ENCODE measurements at places on chromosomes 3 and 15. TPM values are rescaled to one million over a fixed set of nuclear protein-coding genes. Genes with fewer than 3 reads are reported as not detected.

DNA sequence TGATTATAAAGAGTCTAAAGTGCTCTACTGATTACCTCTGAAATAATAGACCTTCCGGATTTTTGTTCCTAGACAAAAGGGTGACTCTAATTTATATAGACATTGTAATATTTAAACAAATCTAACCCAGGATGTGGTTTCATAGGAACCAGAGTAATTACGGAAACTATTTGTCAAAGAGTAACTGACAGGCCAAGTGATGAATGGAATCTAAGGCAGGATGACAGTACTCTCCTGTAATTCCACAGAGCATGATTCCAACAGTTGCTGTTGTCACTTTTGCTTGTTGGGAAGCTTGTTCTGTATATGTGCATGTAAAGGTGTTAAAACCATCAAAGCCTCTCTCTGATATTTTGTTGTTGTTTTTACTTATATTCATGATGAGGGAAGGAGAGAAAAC lies 1141.0 kb downstream of the IGSF11 start:
- H3K4me1 ChIP-seq = peaks cover 5% of the 10 kb centered on the region
- H3K27me3 ChIP-seq = no peaks in the 10 kb centered on the region

DNA sequence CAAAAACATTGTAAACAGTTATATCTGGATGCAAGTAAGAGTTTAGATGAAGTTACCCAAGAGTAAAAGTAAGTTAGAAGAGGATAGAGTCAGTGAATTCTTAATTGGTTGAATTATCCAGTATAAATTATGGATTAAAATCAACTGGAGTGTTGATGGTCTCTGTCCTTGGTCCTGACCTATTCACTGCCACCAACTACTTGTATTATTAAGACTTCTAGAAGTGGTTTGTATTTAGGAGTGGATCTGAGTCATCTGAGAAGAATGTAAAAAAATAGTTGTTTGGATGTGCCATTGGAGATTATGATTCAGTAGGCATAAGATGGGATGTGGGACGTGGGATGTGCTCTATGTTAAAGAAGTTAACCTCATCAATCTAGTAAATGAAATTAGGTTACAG lies 86.4 kb downstream of the SYNPR start:
- no peaks in the 10 kb centered on the region for H3K4me1 ChIP-seq
- no peaks in the 10 kb centered on the region for H3K27me3 ChIP-seq

GRCh38 chr15:76312540-76313174 lies 1.4 kb upstream of the ETFA start:
- no peaks in the 10 kb centered on the region for H3K4me1 ChIP-seq
- DNase-seq = no peak
- H3K36me3 ChIP-seq = no peaks in the 10 kb centered on the region
- no peak overlapping the region for H3K4me3 ChIP-seq
- no peaks in the 10 kb centered on the region for H3K27me3 ChIP-seq
- peak overlapping the region; percentile 25 for H3K27ac ChIP-seq

DNA sequence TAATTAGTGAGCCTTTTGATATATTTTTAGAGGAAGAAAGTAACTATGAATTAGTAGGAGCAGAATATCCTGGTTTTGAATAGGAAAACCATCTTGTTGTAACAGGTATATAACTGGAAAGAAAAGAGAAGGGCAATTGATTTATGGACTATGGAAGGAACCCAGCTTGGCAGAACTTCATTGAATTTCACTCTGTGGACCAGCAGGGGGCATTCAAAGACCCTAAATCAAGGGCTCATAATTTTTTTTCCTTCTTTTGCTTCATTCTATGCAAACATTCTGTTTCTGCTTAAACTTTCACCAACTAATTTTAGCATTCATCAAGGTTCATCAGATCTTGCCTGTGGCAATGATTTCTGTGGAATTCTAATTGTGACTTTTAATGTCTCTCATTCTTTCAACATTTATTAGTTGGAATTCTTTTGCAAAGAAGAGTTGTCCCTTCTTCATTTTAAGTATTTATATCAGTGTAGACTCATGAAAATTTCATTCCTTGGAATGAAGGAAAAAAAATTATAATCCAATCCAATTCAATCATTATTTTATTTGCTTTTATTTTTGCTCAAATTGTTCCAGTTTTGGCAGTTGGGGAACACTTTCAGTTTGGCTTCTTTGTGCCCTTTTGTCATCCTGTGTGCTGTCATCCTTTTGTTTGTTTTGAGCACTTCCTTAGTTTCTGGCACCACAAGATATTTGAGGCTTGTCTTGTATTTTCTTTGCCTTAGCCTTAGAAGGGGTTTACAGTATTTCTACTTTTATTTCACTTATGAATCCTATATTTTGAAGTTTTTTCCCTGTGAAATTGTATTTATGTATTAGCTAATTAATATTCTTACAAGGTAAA lies 30.4 kb downstream of the NXPE3 start:
- no peak for DNase-seq
- H3K36me3 ChIP-seq = peaks cover 29% of the 10 kb centered on the region
- peaks cover 19% of the 10 kb centered on the region for H3K4me1 ChIP-seq
- no peak overlapping the region for H3K4me3 ChIP-seq
- no peaks in the 10 kb centered on the region for H3K27me3 ChIP-seq

DNA sequence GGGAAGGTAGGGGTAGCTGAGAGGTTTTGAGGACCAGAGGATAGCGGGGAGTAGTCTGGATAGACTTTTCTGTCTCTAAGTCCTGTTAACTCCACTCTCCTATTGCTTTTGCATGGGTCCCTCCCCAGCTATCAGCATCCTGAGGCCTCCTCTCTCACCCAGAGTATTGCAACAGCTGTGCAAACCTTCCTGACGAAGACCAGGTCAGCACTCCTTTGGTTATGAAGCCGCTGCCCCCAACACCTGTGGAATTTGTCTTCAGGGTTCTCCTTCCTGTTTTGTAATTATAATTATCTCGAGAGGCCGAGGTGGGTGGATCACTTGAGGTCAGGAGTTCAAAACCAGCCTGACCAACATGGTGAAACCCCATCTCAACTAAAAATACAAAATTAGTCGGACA lies 24.8 kb downstream of the TYRO3 start:
- no peak for DNase-seq
- no peak overlapping the region for H3K27ac ChIP-seq
- no peaks in the 10 kb centered on the region for H3K27me3 ChIP-seq
- H3K4me3 ChIP-seq = no peak overlapping the region
- H3K36me3 ChIP-seq = no peaks in the 10 kb centered on the region

- H3K4me1 ChIP-seq = no peaks in the 10 kb centered on the region
- H3K27ac ChIP-seq = no peak overlapping the region
- no peaks in the 10 kb centered on the region for H3K36me3 ChIP-seq
- H3K4me3 ChIP-seq = no peak overlapping the region
These were observed 103.6 kb upstream of the NUDT16 start for GRCh38 chr3:131277836-131278497.

DNA sequence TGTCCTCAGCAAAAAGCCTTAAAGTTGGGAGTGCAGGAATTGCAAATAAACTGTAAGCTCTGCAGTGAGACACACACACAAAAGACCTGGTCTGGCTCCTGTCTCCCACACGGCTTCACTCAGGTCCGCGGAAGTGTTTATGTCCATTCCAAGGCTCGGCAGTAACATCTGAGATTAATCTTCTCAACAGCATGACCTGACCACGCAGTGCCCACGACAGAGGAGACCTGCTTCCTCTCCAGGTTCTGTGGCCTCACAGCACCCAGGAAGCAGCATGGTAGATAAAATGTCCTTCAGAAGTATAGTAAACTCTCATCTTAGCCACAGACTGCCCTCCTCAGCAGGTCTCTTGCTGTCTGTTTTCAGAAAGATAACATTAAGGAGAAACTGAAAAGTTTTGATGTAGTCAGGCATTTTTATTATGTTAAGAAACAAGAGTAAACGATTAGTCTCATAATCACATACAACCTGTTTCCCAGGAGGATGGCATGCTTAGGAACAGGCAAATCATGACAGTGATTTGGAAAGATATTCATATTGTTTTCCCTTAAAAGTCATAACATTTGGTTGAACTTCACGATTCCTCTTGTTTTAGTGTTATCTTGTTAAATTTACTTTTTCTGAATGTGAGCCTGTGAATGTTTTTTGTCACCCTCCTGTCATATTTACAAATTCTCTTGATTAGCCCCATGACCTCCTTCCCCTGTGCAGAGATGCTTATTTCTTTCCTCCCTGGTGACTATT lies 34.6 kb downstream of the CD200R1L start:
- no peaks in the 10 kb centered on the region for H3K4me1 ChIP-seq
- no peaks in the 10 kb centered on the region for H3K27me3 ChIP-seq
- H3K36me3 ChIP-seq = no peaks in the 10 kb centered on the region
- no peak for DNase-seq

GRCh38 chr3:172294223-172294806 lies 153.9 kb downstream of the GHSR start:
- H3K27me3 ChIP-seq = no peaks in the 10 kb centered on the region
- no peak overlapping the region for H3K4me3 ChIP-seq
- DNase-seq = no peak
- peaks cover 3% of the 10 kb centered on the region for H3K36me3 ChIP-seq
- H3K4me1 ChIP-seq = no peaks in the 10 kb centered on the region

DNA sequence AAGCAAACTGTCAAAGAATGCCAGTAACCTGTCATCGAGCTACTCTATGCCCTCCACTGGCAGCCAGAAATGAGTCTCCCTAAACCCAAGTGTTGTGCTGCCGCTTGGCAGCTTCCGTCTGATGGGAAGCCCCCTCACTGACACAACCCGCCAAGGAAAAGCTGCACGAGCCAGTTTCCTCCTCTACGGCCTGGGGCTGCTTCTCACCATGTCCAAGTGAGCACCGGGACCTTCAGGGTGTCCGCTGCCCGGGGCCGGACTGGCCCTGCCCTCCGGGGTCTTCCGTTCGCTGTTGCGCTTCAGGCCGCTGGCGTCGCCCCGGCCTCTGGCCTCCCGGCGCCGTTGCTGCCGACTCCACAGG lies 490 bp downstream of the TOMM70 start:
- no peaks in the 10 kb centered on the region for H3K36me3 ChIP-seq
- peak; percentile 17 for DNase-seq

GRCh38 chr3:13123765-13124164 lies 50.5 kb upstream of the IQSEC1 start:
- no peak overlapping the region for H3K27ac ChIP-seq
- H3K4me3 ChIP-seq = no peak overlapping the region
- H3K27me3 ChIP-seq = no peaks in the 10 kb centered on the region
- H3K36me3 ChIP-seq = no peaks in the 10 kb centered on the region

GRCh38 chr3:183339461-183340086 lies 86.5 kb downstream of the B3GNT5 start:
- H3K27me3 ChIP-seq = no peaks in the 10 kb centered on the region
- H3K36me3 ChIP-seq = no peaks in the 10 kb centered on the region
- no peaks in the 10 kb centered on the region for H3K4me1 ChIP-seq
- DNase-seq = no peak
- H3K27ac ChIP-seq = no peak overlapping the region
- no peak overlapping the region for H3K4me3 ChIP-seq

GRCh38 chr3:128710816-128711433 lies 15.1 kb upstream of the RAB7A start:
- H3K27me3 ChIP-seq = no peaks in the 10 kb centered on the region
- no peak for DNase-seq
- H3K36me3 ChIP-seq = no peaks in the 10 kb centered on the region
- no peaks in the 10 kb centered on the region for H3K4me1 ChIP-seq

DNA sequence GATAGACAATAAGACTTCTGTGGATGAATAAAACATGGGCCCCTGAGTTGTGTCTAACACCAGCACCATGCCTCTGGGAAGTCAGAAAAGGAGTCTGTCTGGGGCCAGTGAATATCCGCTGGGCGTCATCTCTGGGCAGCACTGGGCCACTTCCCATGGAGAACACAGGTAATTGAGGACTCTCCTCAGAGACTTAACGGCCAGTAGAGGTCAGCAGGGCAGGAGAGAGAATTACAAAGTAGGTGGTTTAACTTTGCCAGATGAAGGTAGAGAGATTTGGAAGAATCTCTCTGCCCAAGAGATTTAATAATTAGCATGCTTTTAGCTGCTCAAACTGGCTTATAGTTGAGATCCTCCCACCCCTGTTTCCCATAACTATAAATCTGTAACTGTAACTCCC lies 65.7 kb downstream of the OCA2 start:
- H3K4me1 ChIP-seq = no peaks in the 10 kb centered on the region
- H3K27me3 ChIP-seq = no peaks in the 10 kb centered on the region
- H3K4me3 ChIP-seq = no peak overlapping the region
- H3K36me3 ChIP-seq = no peaks in the 10 kb centered on the region
- DNase-seq = no peak

- no peak for DNase-seq
- no peak overlapping the region for H3K4me3 ChIP-seq
- H3K4me1 ChIP-seq = peaks cover 12% of the 10 kb centered on the region
- no peaks in the 10 kb centered on the region for H3K27me3 ChIP-seq
These were observed 41.9 kb upstream of the TRA2B start for GRCh38 chr3:185979721-185980121.

DNA sequence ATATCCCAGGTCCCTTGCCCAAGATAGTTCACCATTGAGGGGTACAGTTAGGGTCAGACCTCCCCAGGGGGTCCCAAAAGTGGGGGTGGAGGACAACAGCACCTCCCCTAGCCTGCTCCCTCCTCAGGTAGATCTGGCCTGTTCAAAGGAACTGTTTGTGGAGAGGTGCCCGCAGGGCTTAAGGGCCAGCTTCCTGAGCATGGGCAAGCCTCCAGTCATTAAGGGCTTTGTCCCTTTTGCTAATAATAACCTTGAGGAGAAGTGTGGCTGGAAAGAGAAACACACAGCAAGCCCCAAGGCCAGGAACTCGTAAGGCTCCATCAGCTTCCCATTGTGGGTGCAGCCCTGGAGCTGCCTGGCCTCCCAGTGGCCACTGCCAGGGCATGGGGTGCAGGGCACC lies 47.4 kb downstream of the ISG20 start:
- H3K27ac ChIP-seq = no peak overlapping the region
- no peaks in the 10 kb centered on the region for H3K4me1 ChIP-seq
- DNase-seq = no peak

DNA sequence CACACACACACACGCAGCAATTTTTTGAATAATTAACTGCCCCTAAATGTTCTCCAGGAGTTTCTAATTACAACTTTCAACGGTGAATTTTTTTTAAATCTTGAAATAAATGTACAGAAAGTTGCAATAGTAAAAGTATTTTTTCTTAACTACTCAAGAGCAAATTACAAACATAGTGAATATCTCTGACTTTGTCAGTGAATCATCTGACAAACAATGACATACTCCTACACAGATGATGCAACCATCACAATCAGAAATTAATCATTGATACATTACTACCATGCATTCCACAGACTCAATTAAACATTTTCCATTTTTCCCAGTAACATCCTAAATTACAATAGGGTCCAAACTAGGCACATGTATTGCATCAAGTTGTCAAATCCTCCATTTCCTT lies 597.3 kb downstream of the NAALADL2 start:
- no peak overlapping the region for H3K4me3 ChIP-seq
- H3K4me1 ChIP-seq = no peaks in the 10 kb centered on the region
- no peak overlapping the region for H3K27ac ChIP-seq
- no peaks in the 10 kb centered on the region for H3K36me3 ChIP-seq
- no peaks in the 10 kb centered on the region for H3K27me3 ChIP-seq

Gene FAM174B
- total RNA-seq = 11.2 TPM

Gene NME9
- total RNA-seq = not detected

Gene NMD3
- 28.9 TPM for total RNA-seq

Gene STX19
- not detected for total RNA-seq

Gene RASL12
- 9.3 TPM for total RNA-seq

Gene CPLX3
- total RNA-seq = not detected

Gene SMCO1
- total RNA-seq = 50.0 TPM

Gene MLH1
- total RNA-seq = 44.5 TPM

Gene TMEM207
- not detected for total RNA-seq

Gene PP2D1
- not detected for total RNA-seq
